Airway epithelial cell (primary cell): ENCODE measurements at places on chromosomes 7 and 10. TPM values are rescaled to one million over a fixed set of nuclear protein-coding genes. Genes with fewer than 3 reads are reported as not detected.

NOS3 gene
- total RNA-seq: 0.49 and 0.51 TPM in 2 replicates

IGF2BP3 gene
- total RNA-seq: 22.0 and 28.0 TPM in 2 replicates

TRIM73 gene
- total RNA-seq: not detected in 2 replicates

SFRP5 gene
- not detected in 2 replicates for total RNA-seq

KAT6B gene
- 8.7 and 19.9 TPM in 2 replicates for total RNA-seq

NPFFR1 gene
- total RNA-seq: not detected in 2 replicates

MEIG1 gene
- total RNA-seq: not detected in 2 replicates
